SIG-M5 (cell line): ENCODE measurements at places on chromosomes 1 and 21.

- no peak for DNase-seq
Measured at GRCh38 chr1:115679141-115679611, 37.4 kb downstream of the VANGL1 start.

- DNase-seq, result no peak
Measured at GRCh38 chr1:226641671-226642231, 93.2 kb downstream of the STUM start.

DNA sequence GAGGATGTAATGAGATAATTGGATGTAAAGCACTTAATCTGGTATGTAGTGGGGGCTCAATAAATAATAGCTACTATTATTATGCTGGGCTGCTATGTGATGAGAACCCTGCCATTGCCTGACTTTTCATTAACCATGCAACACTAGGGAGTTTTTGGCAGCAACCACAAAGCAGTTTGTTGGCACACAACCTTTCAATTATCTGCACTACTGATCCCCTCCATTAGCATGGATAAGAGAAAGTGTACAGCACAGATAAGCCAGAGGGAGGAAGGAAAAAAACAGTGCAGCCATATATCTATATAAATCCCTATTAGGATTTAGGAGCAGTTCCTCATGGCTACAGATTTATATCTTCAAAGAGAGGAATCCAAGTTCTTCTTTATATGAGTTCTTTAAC is 498.5 kb downstream of the NUF2 start:
- no peak for DNase-seq

GRCh38 chr1:81756872-81757271 is 43.9 kb upstream of the ADGRL2 start:
- no peak for DNase-seq
